Cardiac muscle cell (in vitro differentiated cells and primary cell): ENCODE measurements at places on chromosomes 13 and 19.
A peak's percentile ranks its signal among the peaks of the same experiment; 100 is the strongest.

DNA sequence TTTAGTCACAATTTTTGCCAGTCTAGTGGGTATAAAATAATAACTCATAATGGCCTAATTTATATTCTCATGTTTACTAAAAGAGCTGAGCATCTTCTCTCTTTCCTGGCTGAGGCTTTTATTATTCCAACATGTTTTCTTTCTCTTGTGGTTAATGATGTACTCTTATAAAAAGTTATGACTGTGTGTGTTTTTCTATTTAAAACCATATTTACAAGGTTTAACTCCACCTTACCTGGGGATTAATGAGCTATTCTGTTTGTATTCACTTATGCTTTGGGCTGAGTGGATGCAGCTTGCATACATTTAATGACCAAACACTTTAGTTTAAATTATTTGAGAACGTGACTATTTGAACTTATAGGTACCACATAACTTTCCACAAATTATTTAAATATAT lies 1365.7 kb upstream of the SLC10A2 start:
- no peaks in the 10 kb centered on the region for H3K4me1 ChIP-seq
- DNase-seq, result no peak
- no peaks in the 10 kb centered on the region for H3K36me3 ChIP-seq
- no peak overlapping the region for H3K27ac ChIP-seq

DNA sequence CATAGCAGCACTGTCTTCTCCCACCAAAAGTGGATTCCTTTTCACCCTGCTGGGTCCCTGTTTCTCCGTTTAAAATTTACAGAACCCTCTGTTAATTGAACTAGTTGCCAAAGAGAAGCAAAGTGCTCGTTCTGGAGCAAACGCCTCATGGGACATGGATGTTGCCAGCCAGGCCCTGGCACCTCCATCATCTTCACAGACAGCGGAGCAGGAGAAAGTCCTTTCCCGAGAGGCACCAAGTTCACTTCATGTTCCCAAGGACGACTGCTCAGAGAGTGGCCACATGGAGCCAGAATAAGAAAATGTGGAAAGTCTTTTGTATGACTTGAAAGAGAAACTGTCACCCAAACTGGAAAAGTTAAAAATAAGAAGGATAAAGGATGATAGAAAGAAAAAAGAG lies 151.5 kb downstream of the SOX1 start:
- no peak overlapping the region for H3K4me3 ChIP-seq
- DNase-seq, result no peak
- peaks cover 39% of the 10 kb centered on the region for H3K27me3 ChIP-seq
- H3K4me1 ChIP-seq, result no peaks in the 10 kb centered on the region
- H3K36me3 ChIP-seq, result no peaks in the 10 kb centered on the region

GRCh38 chr13:112071723-112072533 lies 5.0 kb downstream of the SOX1 start:
- H3K4me1 ChIP-seq, result peaks cover 9% of the 10 kb centered on the region
- no peaks in the 10 kb centered on the region for H3K36me3 ChIP-seq
- no peak for DNase-seq
- H3K27me3 ChIP-seq, result peaks cover 100% of the 10 kb centered on the region
- no peak overlapping the region for H3K27ac ChIP-seq

DNA sequence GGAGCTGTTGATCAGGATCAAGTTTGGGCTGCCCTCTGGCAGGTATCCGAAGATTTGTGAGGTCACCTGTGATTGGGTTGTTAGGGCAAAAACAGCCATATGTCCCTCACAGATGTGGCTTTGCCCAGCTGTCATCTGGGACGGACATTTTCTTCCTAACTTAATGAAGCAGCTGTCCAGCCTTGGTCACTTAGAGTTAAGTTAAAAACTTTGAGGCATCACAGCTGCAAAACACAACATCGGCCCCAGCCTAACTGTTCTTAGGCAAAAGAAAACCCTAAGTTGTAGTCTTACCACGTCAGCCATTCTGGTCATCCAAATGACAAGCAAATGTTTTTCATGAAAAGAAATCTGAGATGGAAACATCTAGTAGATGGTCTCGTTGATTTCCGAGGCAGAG lies 318.4 kb downstream of the DCLK1 start:
- peaks cover 4% of the 10 kb centered on the region for H3K4me1 ChIP-seq
- no peak overlapping the region for H3K4me3 ChIP-seq
- H3K27ac ChIP-seq, result no peak overlapping the region
- H3K27me3 ChIP-seq, result no peaks in the 10 kb centered on the region
- DNase-seq, result no peak

- no peak overlapping the region for H3K4me3 ChIP-seq
- H3K36me3 ChIP-seq, result no peaks in the 10 kb centered on the region
- H3K27me3 ChIP-seq, result no peaks in the 10 kb centered on the region
- DNase-seq, result no peak
- no peak overlapping the region for H3K27ac ChIP-seq
- no peaks in the 10 kb centered on the region for H3K4me1 ChIP-seq
Measured at GRCh38 chr13:61052175-61052574, 363.5 kb downstream of the PCDH20 start.

GRCh38 chr19:40609561-40610395 lies 8.6 kb downstream of the LTBP4 start:
- no peaks in the 10 kb centered on the region for H3K36me3 ChIP-seq
- peak; percentile 70 for DNase-seq
- peak overlapping the region; percentile 38 for H3K4me3 ChIP-seq
- no peaks in the 10 kb centered on the region for H3K4me1 ChIP-seq

GRCh38 chr19:1429750-1430149 lies 8.4 kb upstream of the RPS15 start:
- H3K27ac ChIP-seq, result peak overlapping the region; percentile 13
- DNase-seq, result peak; percentile 45
- peaks cover 24% of the 10 kb centered on the region for H3K36me3 ChIP-seq
- H3K4me1 ChIP-seq, result no peaks in the 10 kb centered on the region

DNA sequence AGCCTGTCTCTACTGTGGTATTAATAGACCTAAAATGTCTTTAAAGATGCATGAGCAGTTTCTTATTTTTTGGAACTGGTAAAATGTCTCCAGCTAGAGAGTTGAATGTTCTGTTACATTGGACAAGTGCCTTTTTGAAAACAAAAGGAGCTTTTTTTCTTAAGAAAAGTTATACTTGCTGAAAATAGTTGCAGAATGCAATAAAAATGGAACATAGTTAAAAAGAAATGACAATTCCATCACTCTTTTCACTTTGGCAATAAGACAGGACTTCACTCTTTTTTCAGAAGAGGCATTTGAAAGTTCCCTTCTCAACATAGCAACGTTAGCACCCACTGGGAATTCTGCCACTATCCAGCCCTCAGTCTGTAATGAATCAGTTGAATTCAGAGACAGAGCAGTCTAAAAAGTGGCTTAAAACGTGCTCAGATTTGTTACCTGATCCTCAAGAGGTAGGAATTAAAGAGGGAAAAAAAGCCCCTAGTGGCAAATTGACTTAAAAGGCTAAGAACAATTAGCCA lies 10.1 kb downstream of the RGCC start:
- H3K36me3 ChIP-seq, result no peaks in the 10 kb centered on the region
- peaks cover 7% of the 10 kb centered on the region for H3K27me3 ChIP-seq
- H3K4me3 ChIP-seq, result no peak overlapping the region
- DNase-seq, result no peak
- no peak overlapping the region for H3K27ac ChIP-seq
- no peaks in the 10 kb centered on the region for H3K4me1 ChIP-seq

GRCh38 chr13:106038752-106039151 lies 496.7 kb downstream of the EFNB2 start:
- H3K4me3 ChIP-seq, result no peak overlapping the region
- no peaks in the 10 kb centered on the region for H3K36me3 ChIP-seq
- no peak overlapping the region for H3K27ac ChIP-seq
- no peak for DNase-seq
- no peaks in the 10 kb centered on the region for H3K4me1 ChIP-seq
- H3K27me3 ChIP-seq, result no peaks in the 10 kb centered on the region

- H3K4me1 ChIP-seq, result no peaks in the 10 kb centered on the region
- H3K36me3 ChIP-seq, result no peaks in the 10 kb centered on the region
- H3K27me3 ChIP-seq, result no peaks in the 10 kb centered on the region
- no peak overlapping the region for H3K4me3 ChIP-seq
Measured at GRCh38 chr19:37983916-37984315, 76.9 kb downstream of the SIPA1L3 start.

DNA sequence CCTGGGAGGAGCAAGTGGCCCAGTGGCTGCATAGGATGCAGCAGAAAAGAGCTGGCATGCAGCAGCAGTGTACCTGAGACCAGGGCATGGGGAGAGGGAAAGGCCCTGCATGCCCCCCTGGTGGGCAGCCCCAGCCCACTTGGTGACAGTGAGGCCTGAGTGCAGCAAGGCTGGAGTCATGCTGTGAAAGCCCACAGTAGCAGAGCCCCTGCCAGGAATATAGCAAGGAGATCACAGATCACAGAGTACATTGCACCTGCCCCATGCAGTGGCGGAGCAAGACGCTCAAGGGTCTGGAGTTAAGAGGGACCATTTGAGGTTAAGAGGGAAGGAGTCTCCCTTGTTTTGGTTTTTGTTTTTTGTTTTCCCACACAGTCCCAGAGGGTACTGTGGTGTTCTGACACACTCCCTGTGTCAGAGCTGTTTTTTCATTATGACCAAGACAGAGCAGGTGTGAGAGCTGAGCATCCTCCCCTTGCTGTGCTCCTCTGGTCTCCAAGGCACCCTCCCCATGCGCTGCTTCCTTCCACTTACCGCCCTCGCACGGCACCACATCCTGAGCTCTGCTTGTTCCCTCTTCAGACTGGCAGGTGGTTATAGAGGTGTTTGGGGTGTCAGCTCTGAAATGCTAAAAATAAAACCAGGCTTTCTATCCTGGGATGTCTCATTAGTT lies 85.0 kb upstream of the UBL3 start:
- no peak overlapping the region for H3K27ac ChIP-seq
- H3K4me3 ChIP-seq, result no peak overlapping the region
- H3K4me1 ChIP-seq, result peaks cover 5% of the 10 kb centered on the region
- no peak for DNase-seq
- no peaks in the 10 kb centered on the region for H3K27me3 ChIP-seq

- no peak overlapping the region for H3K4me3 ChIP-seq
- no peaks in the 10 kb centered on the region for H3K4me1 ChIP-seq
- no peaks in the 10 kb centered on the region for H3K36me3 ChIP-seq
- no peak overlapping the region for H3K27ac ChIP-seq
- no peak for DNase-seq
Measured at GRCh38 chr13:113999618-113999910, 25.7 kb upstream of the C13orf46 start.

DNA sequence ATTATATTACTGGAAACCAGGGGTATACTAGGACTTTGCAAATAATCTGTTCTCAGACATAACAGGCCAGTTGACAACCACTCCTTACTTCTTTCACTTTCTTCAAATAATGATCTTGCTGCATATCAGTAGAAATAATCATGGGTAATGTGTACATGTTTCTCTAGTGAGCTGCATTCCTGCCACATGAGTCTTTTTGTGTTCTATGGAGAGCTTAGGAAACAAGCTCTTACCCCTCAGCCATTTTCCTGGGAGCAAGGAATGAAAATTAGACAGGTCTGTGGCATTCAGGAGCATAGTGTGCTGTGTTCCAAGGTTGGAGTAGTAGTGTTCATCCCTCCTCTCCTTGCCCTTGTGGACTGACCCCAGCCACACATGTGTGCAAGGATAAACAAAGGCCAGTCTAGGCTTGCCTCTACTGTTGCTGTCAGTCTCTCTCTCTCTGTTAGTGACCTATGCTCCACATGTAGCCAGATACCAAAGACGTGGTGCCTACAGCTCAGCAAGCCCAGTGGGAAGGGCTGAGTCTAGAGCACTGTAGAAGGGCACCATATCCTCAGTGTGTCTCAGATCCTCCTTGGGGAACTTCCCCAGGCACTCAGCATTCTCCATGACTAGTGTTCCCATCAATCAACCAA lies 11.5 kb upstream of the OXGR1 start:
- peaks cover 20% of the 10 kb centered on the region for H3K27me3 ChIP-seq
- no peak overlapping the region for H3K4me3 ChIP-seq
- H3K4me1 ChIP-seq, result peaks cover 7% of the 10 kb centered on the region
- no peak for DNase-seq

GRCh38 chr19:12825254-12826131 lies 8.9 kb downstream of the RTBDN start:
- peak; percentile 73 for DNase-seq
- no peak overlapping the region for H3K4me3 ChIP-seq
- H3K27me3 ChIP-seq, result peaks cover 1% of the 10 kb centered on the region
- no peaks in the 10 kb centered on the region for H3K4me1 ChIP-seq
- H3K27ac ChIP-seq, result no peak overlapping the region
- no peaks in the 10 kb centered on the region for H3K36me3 ChIP-seq

DNA sequence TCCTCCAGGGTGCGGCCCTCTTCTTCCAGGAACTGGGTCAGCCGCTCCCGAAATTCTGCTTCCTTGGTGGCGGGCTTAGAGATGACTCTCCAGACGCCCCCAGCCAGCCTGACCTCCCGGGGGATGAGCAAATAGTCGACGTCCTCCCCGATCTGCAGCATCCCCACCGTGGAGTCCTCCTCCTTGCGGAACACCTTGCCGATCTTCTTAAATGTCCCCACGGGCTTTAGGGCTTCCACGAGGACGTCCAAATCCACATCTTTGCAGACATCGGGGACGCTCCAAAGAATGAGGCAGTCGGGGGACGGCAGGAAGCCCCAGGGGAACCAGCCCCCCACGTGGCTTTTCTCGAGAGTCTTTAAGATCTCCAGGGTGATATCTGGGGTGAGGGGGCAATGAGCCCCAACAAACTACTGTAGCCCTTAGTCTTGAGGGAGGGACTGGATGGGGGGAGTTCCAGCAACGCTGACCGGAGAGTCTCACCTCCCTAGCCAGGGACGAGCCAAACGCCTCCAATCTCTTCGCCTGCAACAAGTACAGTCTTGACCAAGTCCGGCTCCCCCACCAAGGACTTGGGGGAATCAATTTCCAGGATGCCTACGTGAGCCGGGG lies 608 bp downstream of the CCDC8 start:
- H3K36me3 ChIP-seq, result no peaks in the 10 kb centered on the region
- H3K4me3 ChIP-seq, result peak overlapping the region; percentile 76
- H3K27ac ChIP-seq, result peak overlapping the region; percentile 96
- no peaks in the 10 kb centered on the region for H3K27me3 ChIP-seq
- no peak for DNase-seq

- no peak overlapping the region for H3K27ac ChIP-seq
- H3K27me3 ChIP-seq, result peaks cover 3% of the 10 kb centered on the region
- no peaks in the 10 kb centered on the region for H3K4me1 ChIP-seq
Measured at GRCh38 chr19:31015778-31016177, 333.5 kb downstream of the TSHZ3 start.

- no peaks in the 10 kb centered on the region for H3K27me3 ChIP-seq
- H3K4me3 ChIP-seq, result no peak overlapping the region
- H3K36me3 ChIP-seq, result no peaks in the 10 kb centered on the region
- DNase-seq, result peak; percentile 76
- H3K27ac ChIP-seq, result peak overlapping the region; percentile 32
- peaks cover 16% of the 10 kb centered on the region for H3K4me1 ChIP-seq
Measured at GRCh38 chr19:7844951-7845350, 14.9 kb downstream of the EVI5L start.

GRCh38 chr19:17334414-17335409 lies at the start of gene ANO8:
Gene ANO8, minus strand, starts transcription at chr19:17334855. Its CDS starts 185 bp downstream, at chr19:17334670.
- peaks cover 4% of the 10 kb centered on the region for H3K4me1 ChIP-seq
- H3K36me3 ChIP-seq, result no peaks in the 10 kb centered on the region
- H3K4me3 ChIP-seq, result peak within 1 kb of the TSS; percentile 64
- H3K27ac ChIP-seq, result peak within 1 kb of the TSS; percentile 63
- peaks cover 2% of the 10 kb centered on the region for H3K27me3 ChIP-seq

GRCh38 chr19:21839976-21840375 lies 4.0 kb upstream of the ZNF43 start:
- H3K36me3 ChIP-seq, result peaks cover 8% of the 10 kb centered on the region
- no peak overlapping the region for H3K4me3 ChIP-seq
- H3K27ac ChIP-seq, result no peak overlapping the region
